Activated naive CD8-positive, alpha-beta T cell treated with anti-CD3 and anti-CD28 coated beads, Interleukin-2, amount 50 U/mL, for 24 hours (primary cell): ENCODE measurements at places on chromosomes 12 and 14.

DNA sequence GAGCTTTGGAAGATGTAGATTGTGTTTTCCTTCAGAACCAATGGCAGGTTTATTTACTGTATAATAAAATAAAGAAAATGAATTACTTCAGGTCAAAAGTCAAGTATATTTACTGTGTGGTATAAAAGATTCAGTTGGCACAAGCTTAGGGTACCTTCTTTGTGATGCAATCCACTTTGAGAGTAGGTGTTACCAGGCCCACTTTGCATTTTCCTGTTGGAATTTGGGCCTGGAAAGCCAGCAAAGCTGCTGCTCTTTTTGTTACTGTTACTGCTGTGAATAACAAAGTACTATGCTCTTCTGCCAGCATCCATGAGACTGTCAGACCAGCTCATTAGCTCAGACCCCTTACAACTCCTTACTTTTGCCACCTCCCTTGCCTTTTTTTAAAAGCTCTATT lies 649.0 kb upstream of the SEL1L start:
- no peak overlapping the region for H3K4me3 ChIP-seq
- H3K36me3 ChIP-seq: no peaks in the 10 kb centered on the region
- H3K4me1 ChIP-seq: no peaks in the 10 kb centered on the region
- H3K27ac ChIP-seq: no peak overlapping the region
- H3K27me3 ChIP-seq: no peaks in the 10 kb centered on the region

DNA sequence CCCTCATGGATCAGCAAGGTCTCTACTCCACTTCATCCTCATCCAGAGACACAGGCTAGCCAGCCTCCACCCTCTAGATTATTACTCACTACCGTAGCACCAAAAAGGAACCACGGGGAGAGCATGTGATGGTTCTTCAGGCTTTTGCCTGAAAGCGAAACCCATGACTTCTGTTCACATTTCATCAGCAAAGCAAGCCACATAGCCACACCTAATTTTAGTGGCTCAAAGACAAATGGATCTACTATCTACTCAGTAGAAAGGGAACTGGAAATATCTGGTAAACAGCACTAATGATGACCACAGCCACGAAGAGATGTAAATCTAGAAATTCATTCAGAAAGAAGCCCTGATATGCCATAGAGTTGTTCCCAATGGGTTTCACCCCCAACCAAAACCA lies 51.4 kb downstream of the VCPKMT start:
- H3K36me3 ChIP-seq: peaks cover 21% of the 10 kb centered on the region
- H3K4me1 ChIP-seq: peaks cover 94% of the 10 kb centered on the region

DNA sequence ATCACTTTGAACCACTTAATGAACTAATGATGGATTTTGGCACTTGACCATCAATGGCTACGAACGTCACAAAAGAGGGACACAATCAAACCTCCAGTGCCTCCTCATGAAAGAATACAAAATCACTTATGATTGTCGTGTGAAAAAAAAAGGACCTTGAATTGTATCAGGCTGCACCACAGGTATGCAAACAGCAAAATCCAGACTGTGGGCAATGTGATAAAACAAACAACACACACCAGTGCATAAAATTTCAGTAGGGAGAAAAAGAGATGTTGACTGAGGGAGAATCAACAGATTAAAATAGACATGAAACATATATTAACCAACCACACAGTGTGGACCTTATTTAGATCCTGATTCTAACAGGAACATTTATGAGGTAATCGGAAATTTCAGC lies 2.6 kb downstream of the TSPAN8 start:
- H3K36me3 ChIP-seq: no peaks in the 10 kb centered on the region
- H3K27me3 ChIP-seq: no peaks in the 10 kb centered on the region
- no peak overlapping the region for H3K27ac ChIP-seq
- no peak overlapping the region for H3K4me3 ChIP-seq
- DNase-seq: no peak
- H3K4me1 ChIP-seq: no peaks in the 10 kb centered on the region

GRCh38 chr14:58663494-58664111 lies 25.8 kb downstream of the DACT1 start:
- H3K27ac ChIP-seq: no peak overlapping the region
- H3K36me3 ChIP-seq: no peaks in the 10 kb centered on the region
- no peak for DNase-seq
- H3K4me3 ChIP-seq: no peak overlapping the region

DNA sequence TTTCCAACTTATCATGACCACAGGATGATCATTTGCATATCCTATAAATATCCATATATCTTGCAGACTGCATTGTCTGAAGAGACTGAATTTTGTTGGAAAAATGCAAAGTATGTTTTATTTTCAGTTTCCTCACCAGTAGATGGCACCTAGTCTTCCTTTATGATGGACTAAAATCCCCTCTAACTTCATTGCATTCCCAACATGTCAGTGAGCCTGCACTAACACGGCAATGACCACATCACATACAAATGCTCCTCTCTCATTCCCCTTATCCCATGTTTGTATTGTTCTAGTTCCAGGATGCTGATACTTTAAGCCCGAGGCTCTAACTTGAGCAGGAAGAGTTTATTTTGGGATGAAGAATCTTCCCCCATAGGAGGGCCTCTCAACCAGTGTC lies 24.7 kb upstream of the MYBPC1 start:
- H3K27ac ChIP-seq: no peak overlapping the region
- H3K27me3 ChIP-seq: peaks cover 9% of the 10 kb centered on the region
- H3K4me1 ChIP-seq: peaks cover 19% of the 10 kb centered on the region
- peaks cover 6% of the 10 kb centered on the region for H3K36me3 ChIP-seq
- no peak overlapping the region for H3K4me3 ChIP-seq

- H3K36me3 ChIP-seq: no peaks in the 10 kb centered on the region
- H3K4me1 ChIP-seq: peaks cover 9% of the 10 kb centered on the region
- H3K27ac ChIP-seq: no peak overlapping the region
- no peak overlapping the region for H3K4me3 ChIP-seq
Measured at GRCh38 chr14:55123852-55124639, 5.0 kb upstream of the LGALS3 start.

- H3K4me3 ChIP-seq: no peak overlapping the region
- no peak for DNase-seq
- H3K36me3 ChIP-seq: no peaks in the 10 kb centered on the region
- no peak overlapping the region for H3K27ac ChIP-seq
- peaks cover 2% of the 10 kb centered on the region for H3K27me3 ChIP-seq
Measured at GRCh38 chr12:106226884-106227640, 20.8 kb downstream of the CKAP4 start.

GRCh38 chr14:32512813-32513212 lies 183.7 kb downstream of the AKAP6 start:
- no peaks in the 10 kb centered on the region for H3K36me3 ChIP-seq
- H3K4me1 ChIP-seq: no peaks in the 10 kb centered on the region
- DNase-seq: no peak
- H3K4me3 ChIP-seq: no peak overlapping the region
- no peaks in the 10 kb centered on the region for H3K27me3 ChIP-seq
- H3K27ac ChIP-seq: no peak overlapping the region

- H3K36me3 ChIP-seq: peaks cover 2% of the 10 kb centered on the region
- peaks cover 10% of the 10 kb centered on the region for H3K4me1 ChIP-seq
- H3K27me3 ChIP-seq: peaks cover 9% of the 10 kb centered on the region
- H3K4me3 ChIP-seq: no peak overlapping the region
Measured at GRCh38 chr14:99995700-99996356, 69.4 kb upstream of the EVL start.

- no peak overlapping the region for H3K4me3 ChIP-seq
- H3K4me1 ChIP-seq: no peaks in the 10 kb centered on the region
- no peak for DNase-seq
- no peak overlapping the region for H3K27ac ChIP-seq
- H3K36me3 ChIP-seq: no peaks in the 10 kb centered on the region
Measured at GRCh38 chr14:28461389-28461788, 305.2 kb upstream of the FOXG1 start.

DNA sequence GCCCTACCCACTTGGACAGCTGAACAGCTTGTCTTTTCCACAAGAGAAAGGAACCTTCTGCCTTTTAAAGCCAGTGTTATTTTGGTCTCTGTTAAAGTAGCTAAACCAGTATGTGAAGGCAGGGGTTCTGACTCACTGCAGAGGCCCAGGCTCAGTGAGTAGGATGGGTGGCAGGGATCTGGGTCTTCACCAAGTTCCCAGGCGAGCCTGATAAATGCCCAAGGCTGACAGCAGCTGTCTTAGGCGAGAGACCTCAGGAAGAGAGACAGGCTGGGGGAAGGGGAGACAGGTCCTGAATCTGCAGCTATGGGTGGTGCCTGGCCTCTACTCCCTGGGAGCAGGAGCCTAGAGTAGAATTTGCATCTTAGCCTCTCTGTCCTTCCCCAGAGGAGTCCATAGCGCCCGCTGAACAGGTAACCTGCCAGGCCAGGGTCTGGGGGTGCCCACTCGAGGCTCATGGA lies 18.1 kb upstream of the KIF26A start:
- peaks cover 45% of the 10 kb centered on the region for H3K27me3 ChIP-seq
- no peaks in the 10 kb centered on the region for H3K4me1 ChIP-seq
- no peak overlapping the region for H3K27ac ChIP-seq
- no peak for DNase-seq
- H3K36me3 ChIP-seq: peaks cover 3% of the 10 kb centered on the region
- no peak overlapping the region for H3K4me3 ChIP-seq

DNA sequence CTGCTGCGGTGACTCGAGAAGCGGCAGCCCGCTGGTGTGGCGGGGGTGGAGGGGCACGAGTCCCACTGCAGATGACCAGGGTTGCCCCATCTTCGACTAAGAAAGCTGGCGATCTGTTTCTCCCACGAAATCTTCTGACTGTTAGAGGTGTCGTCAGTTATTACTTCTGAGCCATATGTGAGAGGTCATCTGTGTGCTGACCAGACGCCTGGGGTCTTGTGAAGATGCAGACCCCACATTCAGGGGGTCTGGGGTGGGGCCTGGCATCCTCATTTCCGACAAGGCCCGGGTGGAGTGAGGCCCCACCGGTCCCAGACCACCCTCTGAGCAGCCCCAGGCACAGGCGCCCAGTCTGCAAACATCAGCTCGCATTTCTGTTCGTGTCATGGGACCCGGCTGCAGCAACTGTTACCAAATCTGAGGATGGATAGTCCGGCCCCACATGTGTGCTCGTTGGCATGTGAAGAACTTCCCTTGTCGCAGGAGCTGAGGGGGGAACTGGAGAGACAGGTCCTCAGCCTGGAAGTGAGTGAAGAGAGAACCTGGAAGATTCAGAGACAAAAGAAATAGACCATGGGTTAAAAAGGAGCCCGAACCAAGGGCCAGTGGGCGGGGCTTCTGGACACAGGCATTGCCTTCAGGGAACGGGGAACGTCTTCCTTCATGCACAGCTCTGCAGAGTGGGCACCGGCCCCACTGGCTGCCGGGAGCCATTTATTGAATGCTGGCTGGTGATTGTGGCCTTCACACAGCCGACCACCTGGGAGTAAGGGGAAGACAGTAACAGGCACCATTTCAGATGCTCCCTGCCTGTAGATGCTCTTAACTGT lies 135.2 kb downstream of the ADGRD1 start:
- no peak for DNase-seq
- H3K4me3 ChIP-seq: no peak overlapping the region
- no peak overlapping the region for H3K27ac ChIP-seq
- H3K36me3 ChIP-seq: no peaks in the 10 kb centered on the region

DNA sequence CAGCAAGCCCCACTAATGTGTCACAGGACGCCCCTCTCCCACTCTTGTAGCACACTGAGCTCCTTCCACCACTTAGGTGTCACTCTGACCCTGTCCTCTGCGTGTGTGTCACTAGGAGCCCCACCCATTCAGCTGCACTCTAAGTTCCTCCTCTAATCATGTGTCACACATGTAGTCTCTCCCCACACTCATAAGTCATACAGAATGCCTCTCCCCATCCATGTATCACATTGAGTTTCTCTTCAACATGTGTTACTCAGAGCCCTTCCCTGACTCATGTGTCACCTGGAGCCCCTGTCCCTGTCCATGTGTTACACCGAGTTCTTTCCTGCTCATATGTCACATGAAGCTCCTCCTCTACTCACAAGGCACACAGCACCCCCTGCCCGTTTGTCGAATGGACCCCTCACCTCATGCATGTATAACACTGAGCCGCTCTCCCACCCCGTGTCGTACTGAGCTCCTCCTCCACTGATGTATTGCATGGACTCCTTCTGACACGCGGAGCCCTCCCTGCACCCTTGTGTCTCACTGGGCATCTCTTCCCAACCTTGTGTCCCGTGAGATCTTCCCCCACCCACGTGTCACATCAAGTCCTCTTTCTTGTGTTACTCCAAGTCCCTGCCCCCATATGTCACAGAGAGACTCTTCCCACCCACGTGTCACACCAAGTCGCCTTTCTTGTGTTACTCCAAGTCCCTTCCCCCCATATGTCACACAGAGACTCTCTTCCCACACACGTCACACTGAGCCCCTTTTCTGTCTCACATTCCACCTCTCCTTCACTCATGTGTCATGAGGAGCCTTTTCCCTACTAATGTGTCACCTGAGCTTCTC lies 31.0 kb downstream of the RTL1 start:
- H3K27me3 ChIP-seq: peaks cover 2% of the 10 kb centered on the region
- no peaks in the 10 kb centered on the region for H3K36me3 ChIP-seq
- no peak overlapping the region for H3K4me3 ChIP-seq
- peaks cover 5% of the 10 kb centered on the region for H3K4me1 ChIP-seq
- H3K27ac ChIP-seq: no peak overlapping the region

DNA sequence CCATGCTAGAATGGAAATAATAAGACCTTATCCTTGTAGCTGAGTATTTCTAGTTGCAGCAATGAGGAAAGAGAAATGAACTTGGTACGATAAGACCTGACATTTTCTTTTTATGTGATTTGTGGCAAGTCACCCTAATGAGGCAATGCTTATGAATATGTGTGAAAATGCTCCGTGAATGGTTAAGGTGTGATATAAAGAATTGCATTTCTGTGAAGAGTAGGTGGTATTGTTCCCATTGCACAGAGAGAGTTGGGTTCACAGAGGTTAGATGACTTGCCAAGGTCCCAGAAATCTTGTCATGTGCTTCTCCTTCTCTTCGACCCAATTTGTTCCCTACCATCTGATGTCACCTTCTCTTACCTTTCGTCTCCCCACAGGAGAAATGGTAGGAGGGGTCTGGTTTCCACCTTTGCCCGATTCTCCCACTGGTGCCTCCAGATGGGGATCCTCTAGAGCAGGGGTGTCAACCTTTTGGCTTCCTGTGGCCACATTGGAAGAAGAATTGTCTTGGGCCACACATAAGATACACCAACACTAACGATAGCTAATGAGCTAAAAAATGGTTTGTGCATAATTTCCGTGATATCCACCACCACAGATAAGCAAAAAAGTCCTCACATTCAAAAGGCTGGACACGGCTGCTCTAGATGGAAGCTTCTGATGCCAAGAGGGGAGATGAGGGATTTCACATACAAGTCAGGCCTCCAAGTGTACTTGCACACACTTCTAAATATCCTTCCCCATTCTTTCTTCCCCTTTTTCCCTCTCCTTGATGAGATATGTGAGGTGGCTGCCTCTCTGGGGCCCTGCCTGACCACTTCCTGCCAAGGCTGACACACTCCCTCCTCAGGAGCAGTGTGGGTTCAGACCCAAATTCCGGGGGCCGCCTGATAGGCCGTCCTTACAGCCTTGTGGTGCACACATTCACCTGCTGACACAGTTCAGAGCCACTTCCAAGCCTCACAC lies 96.1 kb downstream of the PLXNC1 start:
- peaks cover 44% of the 10 kb centered on the region for H3K4me1 ChIP-seq
- H3K36me3 ChIP-seq: peaks cover 16% of the 10 kb centered on the region
- no peaks in the 10 kb centered on the region for H3K27me3 ChIP-seq
- peak; percentile 70 for DNase-seq

DNA sequence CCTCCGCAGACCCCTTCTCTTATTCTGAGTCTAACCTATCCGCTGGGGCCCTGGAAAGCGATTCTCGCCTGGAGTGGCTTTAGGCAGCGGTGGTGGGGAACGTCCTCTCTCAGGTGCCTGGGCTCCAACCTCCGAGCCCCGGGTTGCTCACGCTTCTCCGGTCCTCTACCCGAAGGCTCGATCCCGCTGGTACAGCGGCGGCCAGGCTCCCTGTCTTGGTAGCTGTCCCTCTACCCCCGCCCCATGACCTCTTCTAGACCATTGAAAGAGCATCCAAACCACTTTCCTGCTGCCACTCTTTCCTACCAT lies 505 bp upstream of the HEBP1 start:
- peaks cover 32% of the 10 kb centered on the region for H3K4me1 ChIP-seq
- H3K4me3 ChIP-seq: peak overlapping the region; percentile 86
- peaks cover 13% of the 10 kb centered on the region for H3K27me3 ChIP-seq
- peak overlapping the region; percentile 48 for H3K27ac ChIP-seq
- H3K36me3 ChIP-seq: no peaks in the 10 kb centered on the region
- DNase-seq: no peak
